ENCODE measurements at places on chromosomes 12 and 14.

- DNase-seq: no peak
Measured at GRCh38 chr12:8950221-8950527, 729 bp upstream of the M6PR start.

- DNase-seq: no peak
Measured at GRCh38 chr12:104583301-104583700, 126.6 kb downstream of the CHST11 start.

DNA sequence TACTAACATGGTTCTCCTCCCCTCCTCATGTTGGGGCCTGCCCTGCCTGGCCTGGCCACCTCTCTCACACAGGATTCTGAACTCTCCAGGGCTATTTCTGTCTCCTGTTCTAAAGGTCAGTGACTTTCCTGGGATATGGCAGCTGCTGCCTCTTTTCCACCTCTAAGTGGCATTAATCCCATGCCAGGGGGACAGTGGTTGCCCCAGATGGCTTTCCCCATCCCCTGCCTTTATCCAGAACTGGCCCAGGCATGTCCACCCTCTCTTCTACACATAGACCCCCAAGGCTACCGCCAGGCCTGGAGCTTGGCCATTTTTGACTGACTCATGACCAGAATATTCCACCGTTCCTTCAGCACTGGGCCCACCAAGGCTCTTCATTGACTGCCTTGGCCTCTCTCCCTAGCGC is 90.4 kb downstream of the IRF2BPL start:
- DNase-seq: no peak

DNA sequence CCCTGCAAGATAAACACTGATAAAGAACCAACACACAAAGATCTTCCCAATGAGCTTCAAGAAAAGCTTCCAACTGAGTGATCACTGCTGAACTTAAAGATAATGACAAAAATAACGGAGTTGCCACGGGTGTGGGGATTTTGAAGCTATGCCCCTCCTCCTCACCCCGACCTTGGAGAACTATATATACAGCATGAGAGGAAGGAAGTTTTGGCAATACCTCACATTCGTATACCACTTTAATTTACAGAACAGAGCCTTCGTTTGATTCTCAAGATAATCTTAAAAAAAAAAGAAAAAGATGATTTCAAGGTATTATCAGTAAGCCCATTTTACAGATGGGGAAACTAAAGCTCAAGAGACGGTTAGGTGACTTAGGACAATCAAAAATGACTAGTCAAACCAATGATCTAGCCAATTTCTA is 715 bp downstream of the NEK9 start:
- DNase-seq: peak; percentile 49

DNA sequence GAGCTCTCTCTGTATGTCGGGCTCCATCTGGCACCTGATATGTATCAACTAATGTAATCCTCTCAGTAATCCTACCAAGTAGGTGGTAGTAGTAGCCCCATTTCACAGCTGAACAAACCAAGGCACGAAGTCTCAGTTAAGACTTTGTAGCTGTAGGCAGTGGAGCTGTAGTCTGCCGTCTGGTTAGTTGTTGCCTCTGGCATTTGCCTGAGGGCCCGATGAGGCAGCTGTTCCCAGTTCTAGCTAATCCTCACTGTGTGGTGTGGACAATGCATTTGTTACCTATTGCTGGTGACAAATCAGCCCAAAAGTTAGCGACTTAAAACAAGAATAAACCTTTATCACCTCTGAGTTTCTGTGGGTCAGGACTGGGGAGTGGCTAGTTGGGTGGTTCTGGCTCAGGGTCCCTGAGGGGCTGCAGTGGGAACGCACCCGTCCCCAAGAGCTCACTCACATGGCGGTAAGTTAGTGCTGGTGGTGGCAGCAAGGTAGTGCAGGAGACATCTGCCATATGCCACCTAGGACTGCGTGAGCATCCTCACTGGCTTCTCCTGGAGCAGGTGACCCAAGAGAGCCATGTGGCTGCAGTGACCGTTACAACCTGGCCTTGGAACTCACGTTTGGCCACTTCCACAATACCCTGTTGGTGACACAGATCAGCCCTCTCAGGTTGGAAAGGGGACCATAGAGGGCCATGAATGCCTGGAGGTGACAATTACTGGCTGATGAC is 5.6 kb downstream of the AACS start:
- no peak for DNase-seq

- no peak for DNase-seq
Measured at GRCh38 chr14:99754141-99755067, 38.8 kb upstream of the EML1 start.

GRCh38 chr12:46342562-46343033 is 30.0 kb downstream of the SLC38A2 start:
- DNase-seq: no peak

DNA sequence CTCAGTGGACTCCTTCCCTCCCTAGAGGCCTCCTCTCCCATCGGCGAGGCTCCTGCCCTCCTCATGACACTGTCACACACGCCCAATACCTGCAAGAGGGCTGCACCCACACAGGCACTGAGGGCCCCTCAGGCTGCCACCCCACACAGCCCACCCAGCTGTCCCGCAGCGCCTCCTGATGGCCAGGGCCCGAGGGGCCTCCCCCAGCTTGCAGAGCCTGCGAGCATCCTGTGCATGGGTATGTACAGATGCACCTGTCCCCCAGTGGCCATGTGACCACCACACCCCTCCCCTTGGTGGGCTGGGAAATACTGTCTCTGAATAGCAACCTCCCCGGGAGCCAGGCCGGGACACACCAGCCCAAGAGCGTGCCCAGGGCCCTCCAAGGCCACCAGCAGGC is 19.0 kb upstream of the NUDT14 start:
- no peak for DNase-seq

DNA sequence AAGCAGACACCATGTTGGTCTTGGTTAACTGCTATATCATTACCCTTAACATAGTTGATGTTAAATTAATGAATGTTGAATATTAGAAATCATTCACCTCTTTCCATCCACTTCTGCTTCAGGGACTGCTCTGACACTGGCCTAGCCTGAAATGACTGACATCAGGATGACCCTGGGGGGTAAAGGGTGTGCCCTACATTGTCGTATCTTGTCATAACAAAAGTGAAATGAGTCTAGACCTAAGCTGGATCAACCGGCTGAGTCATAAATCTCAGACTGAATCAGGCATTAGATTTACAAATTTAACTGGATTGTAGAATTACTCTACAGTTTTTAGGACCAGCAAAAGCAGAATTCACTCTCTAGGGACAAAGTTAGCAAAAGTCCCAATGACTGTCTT is 35.3 kb downstream of the KICS2 start:
- DNase-seq: no peak
